ENCODE measurements at places on chromosomes 2 and 18.

GRCh38 chr2:240972636-240973521 lies 25.5 kb upstream of the SNED1 start:
- DNase-seq, result no peak

- DNase-seq, result no peak
Observed at GRCh38 chr2:240397542-240397916, 37.9 kb upstream of the GPC1 start.

GRCh38 chr18:23943903-23944624 lies 70.5 kb upstream of the TTC39C start:
- no peak for DNase-seq

- no peak for DNase-seq
Observed at GRCh38 chr2:223649554-223650533, 47.7 kb upstream of the SCG2 start.

- DNase-seq, result no peak
Observed at GRCh38 chr2:236896688-236897087, 189.0 kb upstream of the COPS8 start.

Data from MV-4-11 (cell line).